ENCODE measurements at places on chromosomes 1 and 21.

DNA sequence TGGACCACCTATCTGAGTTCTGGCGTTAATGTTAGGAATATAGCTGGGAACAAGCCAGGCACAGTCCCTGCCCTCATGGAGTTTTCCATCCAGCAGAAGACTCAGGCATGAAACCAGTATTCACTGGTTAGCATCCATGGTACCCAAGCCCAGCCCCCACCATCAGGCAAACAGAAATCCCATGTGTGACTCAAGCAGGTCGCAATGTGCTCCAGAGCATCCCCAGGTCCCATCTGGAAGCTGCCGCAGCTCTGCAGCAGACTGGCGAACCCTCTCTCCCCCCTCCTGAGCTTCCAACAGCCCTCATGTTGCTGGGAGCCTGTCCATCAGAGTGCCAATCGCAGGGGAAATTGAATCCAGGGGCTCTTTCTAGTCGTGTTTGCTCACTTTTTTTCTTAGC is 174.2 kb downstream of the RRAGC start:
- DNase-seq, result no peak

DNA sequence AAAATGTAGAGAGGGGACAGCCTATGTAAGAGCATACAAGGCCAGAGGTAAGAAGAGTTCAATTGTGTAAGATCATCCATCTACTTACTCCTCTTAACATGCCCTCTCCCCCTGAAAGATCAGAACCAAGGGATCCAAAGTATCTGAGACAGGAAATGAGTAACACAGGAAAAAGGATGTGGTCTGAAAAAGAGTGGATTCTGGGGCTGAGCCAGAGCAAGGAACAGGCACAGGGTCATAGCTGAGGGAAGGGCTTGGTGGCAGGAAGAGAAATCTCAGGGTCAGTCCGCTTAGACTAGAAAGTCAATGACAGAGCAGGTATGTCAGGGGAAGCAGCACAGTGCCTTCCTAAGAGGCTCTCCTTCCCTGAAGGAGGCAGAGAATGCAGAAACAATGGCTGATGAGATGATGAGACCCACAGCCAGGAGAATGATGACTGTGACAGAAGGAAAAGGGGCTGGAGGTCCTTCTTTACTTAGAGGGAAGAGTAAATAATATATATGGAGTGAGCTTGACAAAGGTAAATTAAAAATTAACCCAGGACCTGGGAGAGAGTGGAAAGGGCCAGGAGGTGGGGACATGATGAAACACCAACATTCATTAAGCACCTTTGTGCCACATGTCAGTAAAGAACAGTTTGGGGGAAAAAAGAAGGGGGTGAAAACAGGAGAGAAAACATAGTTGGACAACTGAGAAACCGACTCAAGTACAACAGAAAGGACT is 26.2 kb upstream of the A3GALT2 start:
- DNase-seq, result no peak

- no peak for DNase-seq
Measured at GRCh38 chr1:6295910-6296309, 35.0 kb upstream of the GPR153 start.

DNA sequence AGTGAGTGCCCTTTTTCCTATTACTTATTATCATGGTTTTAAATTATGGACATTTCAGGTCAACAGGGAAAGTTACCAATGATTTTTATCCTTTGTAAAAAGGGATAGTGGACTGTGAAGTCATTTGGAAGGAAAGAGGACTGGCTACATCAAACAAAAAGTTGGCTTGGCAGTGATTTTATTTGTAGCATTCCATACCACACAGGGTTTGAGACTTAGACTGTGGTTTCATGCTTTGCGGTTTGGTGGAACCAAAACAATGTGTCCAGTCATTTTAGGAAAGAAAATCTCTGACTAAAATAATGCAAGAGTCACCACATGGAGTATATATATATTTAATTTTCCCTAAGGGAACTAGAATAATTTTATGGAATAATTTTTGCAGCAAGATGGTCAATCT is 239.5 kb downstream of the HMCN1 start:
- DNase-seq, result no peak

- no peak for DNase-seq
Measured at GRCh38 chr1:17973694-17974093, 133.9 kb upstream of the IGSF21 start.

Data from activated T-helper 9 cell treated with anti-CD3 and anti-CD28 coated beads, Interleukin-2, amount 50 U/mL, for 16 hours (primary cell).